ENCODE measurements at places on chromosomes 4 and X.
A peak's percentile ranks its signal among the peaks of the same experiment; 100 is the strongest.

DNA sequence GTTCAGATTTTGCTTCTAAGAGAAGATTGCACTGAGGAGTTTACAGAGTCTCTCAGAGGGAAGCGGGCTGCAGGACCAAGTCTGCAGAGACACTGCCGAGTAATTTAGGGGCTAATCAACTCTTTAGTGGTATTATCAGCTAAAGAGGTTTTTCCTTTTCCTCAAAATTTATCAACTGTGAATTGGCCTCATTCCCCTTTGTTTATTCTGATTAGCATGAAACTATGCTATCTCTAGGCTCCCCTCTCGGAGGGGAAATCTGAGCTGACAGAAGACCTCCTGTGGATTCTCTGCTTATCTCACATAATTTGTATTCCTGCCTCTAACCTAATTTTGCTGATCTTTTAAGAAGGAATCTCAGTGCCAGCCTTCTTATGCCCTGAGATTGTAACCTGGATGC lies 201.0 kb downstream of the DCTD start:
- no peak for DNase-seq

GRCh38 chr4:7752649-7753048 lies 187.0 kb downstream of the AFAP1 start:
- no peak for DNase-seq

DNA sequence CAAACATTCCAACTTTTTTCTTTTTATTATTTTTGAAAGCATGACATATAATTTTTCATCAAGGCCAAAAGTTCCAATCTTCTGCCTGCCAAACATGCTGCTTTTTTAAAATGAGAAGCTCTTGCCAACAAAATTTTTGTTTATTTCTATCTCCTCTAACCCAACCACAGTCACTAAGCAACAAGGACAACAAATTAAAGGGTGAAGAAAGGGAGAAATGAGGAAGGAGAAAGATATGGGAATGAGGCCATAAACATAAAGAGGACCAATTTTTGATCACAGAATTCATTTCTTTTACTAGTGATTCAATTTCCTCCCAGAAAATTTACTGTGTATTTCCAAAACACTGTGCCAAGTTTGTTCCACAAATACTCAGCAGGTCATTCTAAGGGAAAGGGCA lies 537.0 kb upstream of the DIAPH2 start:
- DNase-seq = no peak

GRCh38 chrX:68841251-68842049 lies 12.6 kb downstream of the EFNB1 start:
- DNase-seq = no peak

- no peak for DNase-seq
These were observed 269.0 kb upstream of the PABPC4L start for GRCh38 chr4:134470544-134470943.

GRCh38 chrX:14386981-14387380 lies 142.4 kb upstream of the GLRA2 start:
- no peak for DNase-seq

- DNase-seq = no peak
These were observed 12.0 kb upstream of the KLB start for GRCh38 chr4:39394706-39395105.

DNA sequence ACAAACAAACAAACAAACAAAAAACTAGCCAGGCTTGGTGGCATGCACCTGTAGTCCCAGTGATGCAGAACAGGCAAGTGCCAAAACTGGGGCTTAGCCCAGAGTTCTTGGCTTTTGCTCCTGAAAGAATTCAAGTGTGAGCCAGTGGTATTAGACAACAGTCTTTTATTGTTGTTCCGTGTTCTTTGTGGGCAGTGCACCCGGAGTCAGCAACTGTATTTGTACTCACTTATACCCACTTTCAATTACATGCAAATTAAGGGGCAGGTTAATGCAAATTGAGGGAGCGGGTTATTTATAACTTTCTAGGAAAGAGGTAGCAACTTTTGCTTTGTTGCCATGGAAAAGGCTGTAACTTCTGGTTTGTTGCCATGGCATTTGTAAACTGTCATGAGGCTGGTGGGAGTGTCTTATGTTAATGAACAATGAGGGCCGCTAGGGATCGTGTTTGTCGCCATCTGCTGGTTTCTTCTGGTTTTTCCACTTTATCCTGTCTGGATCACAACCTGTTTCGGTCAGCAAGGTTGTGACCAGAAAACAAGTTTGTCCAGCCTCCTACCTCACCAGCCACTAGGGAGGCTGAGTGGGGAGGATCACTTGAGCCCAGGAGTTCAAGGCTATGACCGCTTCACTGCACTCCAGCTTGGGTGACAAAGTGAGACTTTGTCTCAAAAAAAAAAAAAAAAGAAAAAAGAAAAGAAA lies 88.8 kb upstream of the ESX1 start:
- DNase-seq = peak; percentile 10

DNA sequence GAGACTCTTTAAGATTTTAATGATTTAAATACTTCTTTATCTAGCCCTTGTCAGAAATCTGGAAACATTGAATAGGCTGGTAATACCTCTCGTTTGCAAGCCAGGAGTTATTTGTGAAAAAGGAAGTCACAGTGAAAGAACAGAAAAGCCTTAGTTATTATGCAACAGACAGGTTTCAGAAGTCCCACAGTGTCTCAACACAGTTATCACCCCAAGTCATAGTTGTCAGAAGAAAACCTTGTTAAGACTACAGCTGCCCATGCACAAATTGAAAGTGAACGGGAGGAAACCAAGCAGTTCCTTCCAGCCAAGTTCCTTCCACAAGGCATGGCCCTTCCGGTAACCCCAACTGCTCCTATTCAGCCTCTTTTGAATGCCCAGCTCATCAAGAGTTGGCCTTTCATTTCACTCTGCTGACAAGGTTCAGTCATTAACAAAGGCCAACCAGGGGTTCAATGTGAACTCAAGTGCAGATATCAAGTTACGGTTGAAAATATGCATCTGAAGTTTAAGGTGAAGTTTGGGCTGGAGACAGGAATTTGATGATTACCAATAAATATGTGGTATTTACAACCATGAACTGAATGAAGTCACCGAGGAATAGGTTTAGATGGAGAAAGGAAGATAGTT lies 15.6 kb downstream of the ALPK1 start:
- no peak for DNase-seq

DNA sequence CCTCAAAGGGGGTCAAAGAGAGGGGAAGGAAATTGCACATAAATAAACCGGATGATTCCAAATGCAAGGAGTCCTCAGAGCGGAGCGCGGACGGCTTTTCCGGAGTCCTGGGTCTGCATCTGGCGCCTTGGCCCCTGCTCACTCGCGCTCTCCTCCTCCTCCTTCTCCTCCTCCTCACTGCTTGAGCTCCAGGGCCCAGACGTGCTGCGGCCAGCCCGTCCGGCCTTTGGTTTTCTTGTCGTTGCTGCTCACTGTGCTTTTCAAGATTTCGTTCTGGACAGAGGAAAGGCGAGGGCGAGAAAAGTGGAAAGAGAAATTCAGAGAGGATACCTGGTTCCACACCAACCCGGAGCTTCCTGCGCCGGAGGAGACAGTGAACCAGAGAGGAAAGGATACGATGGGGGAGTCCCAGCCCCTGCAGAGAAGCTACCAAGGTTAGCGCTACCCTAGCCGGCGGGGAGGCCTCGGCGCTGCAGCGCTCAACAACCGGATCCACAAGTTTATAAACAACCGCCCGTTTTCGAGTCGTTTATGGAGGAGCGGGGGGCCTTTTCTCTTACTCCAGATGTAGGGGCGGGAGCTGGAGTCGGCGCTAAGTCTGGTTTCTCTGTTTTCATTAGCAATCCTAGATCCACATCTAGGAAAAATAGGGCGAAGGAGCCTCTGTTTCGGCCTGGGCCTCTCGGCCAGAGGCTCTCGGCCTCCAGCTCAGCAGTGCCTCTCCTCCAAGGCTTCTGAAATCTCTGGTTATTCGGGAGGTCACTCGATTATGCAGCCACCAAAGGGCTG lies 2.7 kb downstream of the HAND2 start:
- DNase-seq = peak; percentile 29

- no peak for DNase-seq
These were observed 119.4 kb downstream of the FAM53A start for GRCh38 chr4:1564535-1565375.

DNA sequence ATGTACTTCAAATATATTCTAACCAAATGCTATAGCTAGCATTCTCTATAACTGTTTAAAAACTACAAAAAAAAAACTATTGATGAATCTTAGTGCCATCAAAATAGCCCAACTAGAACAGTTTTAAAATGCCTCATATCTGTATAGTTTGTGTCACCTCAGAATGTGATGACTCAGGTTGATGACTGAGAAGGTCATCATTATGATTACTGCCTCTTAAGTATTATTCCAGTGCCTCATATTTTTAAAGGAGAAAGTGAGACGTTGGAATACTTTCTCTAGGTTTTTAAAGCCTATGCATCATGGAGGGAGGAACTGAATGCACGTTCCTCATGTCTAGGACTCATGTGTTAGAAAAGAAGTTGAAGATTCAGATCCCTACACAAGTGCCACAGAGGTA lies 88.2 kb downstream of the TMA16 start:
- DNase-seq = no peak

GRCh38 chr4:5638976-5639375 lies 69.4 kb downstream of the EVC2 start:
- DNase-seq = peak; percentile 67

DNA sequence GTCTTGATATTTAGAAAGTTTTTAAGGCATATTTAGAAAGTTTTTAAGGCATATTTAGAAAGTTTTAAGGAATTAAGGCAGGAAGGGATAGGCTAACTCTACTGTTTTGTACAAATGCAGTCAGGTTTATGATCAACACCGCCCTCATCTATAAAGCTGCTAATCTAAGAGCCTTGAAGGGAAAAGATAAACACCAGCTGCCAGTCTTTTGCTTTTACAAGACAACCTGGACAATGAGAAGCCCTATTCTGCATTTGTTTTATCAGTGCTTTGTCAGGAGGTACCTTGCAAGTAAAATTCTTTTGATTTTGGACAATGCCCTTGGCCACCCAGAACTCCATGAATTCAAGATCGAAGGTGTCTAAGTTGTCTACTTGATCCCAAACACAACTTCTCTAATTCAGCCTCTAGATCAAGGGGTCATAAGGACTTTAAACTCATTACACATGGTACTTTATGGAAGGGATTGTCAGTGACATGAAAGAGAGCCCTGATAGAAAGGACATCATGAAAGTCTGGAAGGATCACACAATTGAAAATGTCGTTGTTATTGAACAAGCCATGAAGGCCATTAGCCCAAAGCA lies 39.8 kb downstream of the IL15 start:
- DNase-seq = no peak

- no peak for DNase-seq
These were observed 327.7 kb downstream of the DKK2 start for GRCh38 chr4:106708464-106708816.

- peak; percentile 37 for DNase-seq
These were observed 67.7 kb downstream of the MID1IP1 start for GRCh38 chrX:38868941-38869401.

DNA sequence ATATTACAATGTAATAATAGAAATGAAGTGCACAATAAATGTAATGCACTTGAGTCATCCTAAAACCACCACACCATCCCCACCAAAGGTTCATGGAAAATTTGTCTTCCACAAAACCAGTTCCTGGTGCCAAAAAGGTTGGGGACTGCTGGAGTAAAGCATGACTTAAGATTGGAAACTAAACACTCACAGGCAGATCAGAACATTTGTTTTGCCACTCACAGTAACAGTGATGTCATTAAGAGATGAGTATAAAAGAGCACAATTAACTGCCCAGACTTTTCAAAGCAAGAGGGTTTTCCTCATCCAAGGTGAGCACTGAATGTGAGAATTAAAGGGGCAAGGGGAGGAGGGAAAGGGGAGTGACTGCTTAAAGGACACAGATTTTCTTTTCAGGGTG lies 35.6 kb downstream of the MAP7D3 start:
- DNase-seq = no peak

DNA sequence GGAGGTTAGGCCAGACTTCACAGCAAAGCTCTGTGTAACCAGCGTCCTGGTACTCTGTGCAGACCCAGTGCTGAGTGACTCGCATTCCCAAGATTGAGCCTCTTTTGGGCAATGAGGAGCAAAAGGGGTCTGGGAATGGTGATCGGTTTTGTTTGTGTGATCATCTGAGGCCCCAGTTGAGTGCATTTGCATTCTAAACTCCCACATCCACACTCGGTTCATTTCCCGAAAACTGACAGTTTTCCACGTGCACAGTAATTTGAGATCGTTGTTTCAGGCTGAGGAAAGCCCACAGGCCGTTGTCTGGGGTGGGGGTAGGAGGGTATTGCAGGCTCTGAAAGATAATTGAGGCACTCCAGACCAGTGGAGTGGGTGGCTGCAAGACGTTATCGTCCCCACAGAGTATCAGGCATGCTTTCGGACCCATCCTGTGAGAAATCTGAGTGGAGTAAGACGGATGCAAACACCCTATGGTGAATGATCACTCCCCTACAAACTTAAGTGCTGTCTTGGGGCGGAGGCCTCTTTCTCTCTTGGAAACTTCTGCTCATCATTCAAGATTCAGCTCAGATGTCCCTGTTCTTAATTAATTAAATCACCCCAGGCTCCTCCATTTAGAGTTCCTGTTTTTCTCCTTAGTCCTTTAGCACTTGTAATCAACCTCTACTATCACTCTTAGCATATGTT lies 96.1 kb downstream of the AFF1 start:
- DNase-seq = no peak

DNA sequence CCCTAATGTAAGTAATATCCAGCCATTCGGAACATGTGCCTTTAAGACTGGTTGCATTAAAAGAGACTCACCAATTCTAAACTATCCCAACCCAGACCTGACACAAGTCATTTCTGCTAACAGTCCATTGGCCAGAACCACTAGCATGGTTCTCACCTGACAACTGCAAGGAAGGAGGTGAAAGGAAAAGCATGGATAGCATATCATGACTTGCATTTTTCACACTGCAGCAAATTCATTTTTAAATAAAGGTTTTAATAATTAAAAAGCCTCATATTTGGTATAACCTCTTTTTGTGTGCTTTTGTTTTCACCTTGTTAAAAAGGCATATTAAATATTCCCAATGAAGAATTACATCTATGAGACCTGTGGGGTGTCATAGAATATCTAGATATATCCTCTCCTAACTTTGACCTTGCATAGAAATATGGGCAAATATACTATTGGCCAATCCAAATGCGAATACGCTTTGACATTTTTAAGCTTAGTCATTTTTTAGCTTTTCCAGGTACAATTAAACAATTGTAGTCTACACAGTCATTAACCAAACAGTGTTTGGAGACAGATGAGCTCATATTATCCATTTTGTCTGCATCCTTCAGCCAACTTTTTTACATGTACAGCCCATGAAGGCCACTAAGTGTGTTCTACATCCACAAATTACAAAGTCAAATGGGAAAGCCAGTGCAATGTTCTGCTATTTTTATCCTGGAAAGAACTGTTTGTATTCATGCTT lies 295.3 kb downstream of the PDGFC start:
- no peak for DNase-seq

DNA sequence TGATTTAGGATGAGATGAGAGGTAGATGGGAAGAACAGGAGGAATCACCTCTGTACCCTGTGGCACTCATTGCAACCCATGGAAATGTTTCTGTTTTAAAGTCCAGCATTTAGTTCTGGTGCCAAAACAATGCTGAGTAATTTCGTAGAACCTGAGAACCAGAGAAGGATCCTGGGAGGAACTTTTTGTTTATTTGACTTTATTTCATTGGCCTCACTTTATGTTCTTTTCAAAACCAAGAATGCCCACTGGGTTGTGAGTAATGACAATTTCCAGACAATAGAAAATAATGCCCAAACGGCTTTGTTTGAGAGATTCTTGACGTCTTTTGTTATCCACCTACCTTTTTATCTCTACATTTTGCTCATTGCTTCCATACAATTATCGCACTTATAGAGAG lies 111.3 kb downstream of the SHROOM3 start:
- DNase-seq = no peak
